ENCODE measurements at places on chromosomes 4 and X.

DNA sequence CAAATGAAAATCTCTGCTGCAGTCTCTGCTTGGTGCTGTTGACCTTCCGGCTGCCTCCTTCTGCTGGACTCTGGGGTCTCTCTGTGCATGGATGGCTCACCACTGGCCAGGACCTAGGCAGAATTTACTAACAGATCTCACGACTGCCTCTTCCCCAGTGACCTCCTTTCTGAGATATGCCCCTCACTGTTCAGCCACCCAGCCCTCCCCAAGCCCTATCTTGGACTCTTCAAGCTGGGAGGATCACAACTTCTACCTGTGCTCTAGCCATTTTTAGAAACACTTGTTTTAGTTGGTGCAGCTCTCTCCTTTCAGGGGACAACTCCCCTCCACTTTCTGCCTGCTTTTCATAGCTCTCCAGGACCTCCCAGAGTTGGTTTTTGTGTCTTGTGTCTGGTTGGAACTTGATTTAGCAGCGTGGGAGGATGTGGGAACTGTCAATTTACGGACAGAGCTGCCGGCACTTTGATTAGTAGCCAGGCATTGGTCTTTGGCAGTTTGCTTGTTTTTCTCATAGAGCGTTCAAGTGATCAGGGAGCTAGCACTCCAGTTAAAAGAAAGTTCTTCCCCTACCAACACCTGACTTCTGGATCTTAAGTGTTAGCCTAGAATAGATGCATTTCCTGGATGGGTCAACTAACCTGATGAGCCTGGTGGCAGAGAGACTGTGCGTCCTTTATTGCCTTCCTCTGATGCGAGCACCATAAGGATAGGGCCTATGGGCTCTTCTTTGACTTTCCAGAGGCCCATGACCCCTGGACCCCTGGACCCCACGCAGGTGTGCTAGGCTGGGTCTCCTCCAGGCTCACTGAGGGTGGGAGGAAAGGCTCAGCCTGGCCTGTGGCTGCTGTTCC lies 6.5 kb downstream of the RGS12 start:
- no peak for DNase-seq

DNA sequence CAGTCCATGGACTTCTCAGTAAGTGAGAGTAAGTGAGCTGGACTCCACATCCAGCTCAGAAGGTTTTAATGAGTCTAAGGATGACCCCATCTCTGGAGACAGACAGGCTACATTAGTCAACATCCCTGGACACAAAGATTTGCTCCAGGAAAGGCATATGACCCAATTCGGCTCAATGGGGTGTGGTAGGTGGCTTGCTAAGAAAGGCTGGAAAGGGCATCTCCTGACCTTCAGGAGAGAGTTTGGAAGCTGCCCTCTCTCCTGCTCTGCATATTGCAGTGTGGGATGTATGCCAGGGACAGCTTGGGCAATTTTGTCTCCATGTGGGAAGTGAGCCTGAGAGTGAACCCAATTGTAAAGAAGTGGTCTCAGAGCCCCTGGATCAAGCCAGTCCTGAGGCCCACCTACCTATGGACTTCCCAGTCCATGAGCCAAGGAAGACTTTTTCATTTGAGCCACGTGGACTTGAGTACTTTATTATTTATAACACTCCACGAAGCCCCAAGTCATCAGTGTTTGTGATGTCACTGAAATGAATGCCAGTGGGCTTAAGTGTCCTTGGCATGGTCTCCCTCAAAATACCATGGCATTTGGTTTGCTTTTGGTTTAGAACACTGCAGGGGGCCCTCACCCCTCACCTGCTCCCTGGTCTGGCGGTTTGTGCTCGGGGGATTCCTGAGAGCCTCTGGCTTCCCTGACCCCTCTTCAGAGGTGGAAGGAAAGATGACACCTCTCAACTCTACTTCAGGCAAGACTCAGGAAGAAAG lies 10.4 kb upstream of the ABLIM2 start:
- no peak for DNase-seq

DNA sequence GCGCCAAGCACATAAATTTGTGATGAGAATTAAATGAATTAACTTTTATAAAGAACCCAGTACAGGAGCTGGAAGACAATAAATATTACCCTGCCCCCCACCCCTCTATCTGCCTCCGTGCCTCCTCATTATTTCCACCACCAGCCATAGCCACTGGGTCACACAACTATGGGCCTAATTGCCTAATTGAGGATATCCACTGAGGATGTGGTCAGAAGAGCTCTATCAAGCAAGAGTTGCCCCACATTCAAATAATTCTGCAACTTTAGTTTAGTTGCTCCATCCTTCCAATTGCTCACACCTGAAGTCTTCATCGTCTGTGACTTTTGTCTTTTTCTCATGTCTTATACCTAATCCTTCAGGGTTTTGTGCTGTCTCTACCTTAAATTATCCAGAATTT lies 9.5 kb upstream of the CXCL8 start:
- DNase-seq: no peak

DNA sequence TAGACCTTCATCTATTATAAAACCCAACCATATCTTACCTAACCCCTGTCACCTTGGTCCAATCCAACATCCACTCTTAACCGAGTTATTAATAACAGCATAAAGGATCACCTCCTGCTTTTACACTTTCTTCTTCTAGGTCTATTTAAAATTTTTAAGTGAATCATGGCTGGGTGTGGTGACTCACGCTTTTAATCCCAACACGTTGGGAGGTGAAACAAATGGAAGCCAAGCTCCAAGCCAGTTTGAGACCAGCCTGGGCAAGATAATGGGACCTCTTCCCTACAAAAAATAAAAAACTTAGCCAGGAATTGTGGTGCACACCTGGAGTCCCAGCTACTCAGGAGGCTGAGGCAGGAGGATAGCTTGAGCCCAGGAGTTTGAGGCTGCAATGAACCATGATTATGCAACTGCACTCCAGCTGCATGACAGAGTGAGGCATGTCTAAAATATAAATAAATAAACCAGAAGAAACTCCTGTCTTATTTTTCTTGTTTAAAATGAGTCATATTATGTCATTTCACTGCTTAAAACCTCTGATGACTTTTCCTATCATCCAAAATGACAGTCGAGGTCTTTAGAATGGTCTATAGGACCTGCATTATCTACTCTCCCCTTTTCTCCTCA lies 188.4 kb downstream of the GASK1B start:
- DNase-seq: no peak

DNA sequence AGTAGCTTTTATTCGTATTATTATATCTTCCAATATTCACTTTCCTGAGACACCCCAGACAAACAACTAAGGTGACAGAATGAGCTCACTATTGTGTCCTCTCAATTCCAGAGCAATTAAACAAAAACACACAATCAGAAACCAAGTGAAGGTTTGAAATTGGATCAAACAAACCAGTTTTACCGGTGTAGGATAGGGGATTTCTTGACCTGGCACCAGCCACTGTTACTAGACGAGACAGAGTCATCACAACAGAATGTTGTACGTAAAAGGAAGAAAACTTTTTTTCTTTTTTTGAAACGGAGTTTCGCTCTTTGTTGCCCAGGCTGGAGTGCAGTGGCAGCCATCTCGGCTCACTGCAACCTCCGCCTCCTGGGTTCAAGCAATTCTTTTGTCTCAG lies 43.7 kb downstream of the LDOC1 start:
- DNase-seq: no peak

- no peak for DNase-seq
Measured at GRCh38 chr4:47526281-47526680, 41.2 kb downstream of the ATP10D start.

- no peak for DNase-seq
Measured at GRCh38 chrX:11970578-11971359, 167.5 kb upstream of the FRMPD4 start.

GRCh38 chr4:54879576-54879975 lies 221.8 kb downstream of the KIT start:
- no peak for DNase-seq

DNA sequence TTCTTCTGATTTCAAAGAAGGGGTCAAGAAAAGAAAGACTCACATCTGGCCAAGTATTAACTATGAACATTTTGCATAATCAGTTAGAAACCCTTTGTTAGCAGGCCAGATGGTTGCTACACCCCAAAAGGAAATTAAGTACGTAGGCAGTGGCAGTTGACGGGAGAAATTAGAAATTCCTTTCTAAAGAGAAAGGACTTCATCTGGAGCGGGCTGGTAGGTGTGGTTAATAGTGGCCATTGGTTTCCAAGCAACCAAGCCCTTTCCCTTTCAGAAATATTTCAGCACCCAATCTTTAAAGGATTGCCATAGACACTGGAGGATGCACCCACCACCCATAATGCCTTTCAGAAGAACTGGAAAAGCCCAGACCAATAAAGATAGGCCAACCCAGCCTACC lies 235.7 kb upstream of the LDB2 start:
- no peak for DNase-seq

DNA sequence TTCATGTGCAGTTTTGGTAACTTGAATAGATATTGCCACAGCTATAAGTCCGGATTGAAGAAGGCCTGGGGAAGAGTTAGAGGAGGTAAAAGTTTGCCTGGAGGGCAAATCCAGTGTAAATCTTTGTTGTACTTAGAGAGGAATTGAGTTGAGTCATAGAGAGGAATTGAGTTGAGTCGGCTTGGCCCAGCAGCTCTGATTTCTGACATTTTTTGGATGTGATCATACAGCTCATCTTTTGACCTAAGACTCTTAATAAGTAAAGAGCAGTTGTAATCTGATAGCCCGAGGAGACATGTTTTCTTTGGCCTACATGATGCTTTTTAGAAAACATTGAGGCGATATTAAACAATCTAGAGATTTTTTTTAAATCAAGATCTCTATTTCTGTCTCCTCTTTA lies 3.9 kb downstream of the KIT start:
- no peak for DNase-seq

GRCh38 chr4:87938746-87939145 lies 36.8 kb upstream of the SPP1 start:
- DNase-seq: no peak

- no peak for DNase-seq
Measured at GRCh38 chr4:66885501-66886165, 659.7 kb downstream of the CENPC start.
